ENCODE measurements at places on chromosomes 1 and 21.

- DNase-seq = no peak
Measured at GRCh38 chr1:65459397-65459768, 38.9 kb downstream of the LEPR start.

DNA sequence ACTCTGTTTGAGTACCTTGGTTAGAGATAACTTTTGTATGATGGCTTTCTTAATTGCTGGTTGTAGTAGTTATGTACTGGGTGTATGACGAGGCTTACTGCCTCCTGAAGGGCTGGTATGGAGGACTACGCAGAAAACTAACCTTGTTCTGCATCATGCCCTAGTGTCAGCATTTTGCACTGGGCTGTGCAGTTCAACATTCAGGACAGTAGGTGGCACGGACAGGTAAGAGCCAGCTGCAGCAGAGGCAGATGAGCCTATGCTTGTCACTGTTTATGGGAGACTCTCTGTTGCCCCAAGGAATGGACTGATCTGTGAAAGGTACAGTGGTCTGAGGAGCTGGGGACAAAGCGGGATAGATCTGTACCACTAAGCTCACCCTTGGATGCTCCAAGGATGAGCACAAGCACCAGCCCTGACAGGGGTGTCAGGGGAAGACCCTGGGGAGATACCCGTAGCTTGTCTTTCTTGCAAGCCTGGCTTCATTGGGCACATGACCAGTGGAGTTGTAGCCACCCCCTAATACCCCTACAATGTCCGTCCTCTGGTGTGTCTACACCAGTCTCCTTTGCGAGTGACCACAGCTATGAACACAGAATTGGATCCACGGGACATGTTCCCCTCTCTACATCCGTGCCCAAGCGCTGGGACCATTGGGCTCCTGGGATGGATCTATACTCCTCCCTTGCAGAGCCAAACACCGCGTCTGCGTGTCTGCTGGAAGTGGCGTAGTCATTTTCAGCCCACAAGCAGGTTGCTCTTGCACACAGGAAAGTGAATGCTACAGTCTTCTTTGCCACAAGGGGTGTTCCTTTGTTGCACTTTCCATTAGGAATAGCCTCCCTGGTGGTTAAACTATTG, 51.1 kb upstream of the CFHR3 start:
- DNase-seq = peak; percentile 10

DNA sequence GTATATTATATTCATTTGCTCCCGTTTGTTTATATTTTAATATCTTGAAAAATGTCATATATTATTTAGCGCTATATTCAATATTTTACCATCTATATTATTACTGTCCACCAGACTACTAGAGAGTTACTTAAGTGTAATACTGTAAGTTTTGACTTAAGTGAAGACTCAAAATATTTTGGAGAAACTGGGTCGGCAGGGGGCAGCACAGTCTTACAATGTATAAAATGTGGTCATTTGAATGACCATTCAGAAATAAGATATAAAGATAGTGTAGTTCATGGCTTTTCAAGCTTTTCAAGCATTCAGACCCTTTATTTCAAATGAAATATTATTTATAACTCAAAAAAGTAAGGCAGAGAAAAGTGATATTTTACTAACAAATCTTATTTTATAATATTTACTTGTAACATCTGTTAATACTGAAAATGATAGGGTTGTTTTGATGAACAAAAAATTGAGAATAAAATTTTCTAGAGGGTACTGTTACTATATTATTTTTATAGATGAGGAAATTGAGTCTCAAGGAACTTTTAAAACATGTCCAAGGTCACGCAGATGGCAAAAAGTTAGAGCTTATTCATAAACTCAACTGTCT, 89.0 kb upstream of the SERTAD4 start:
- no peak for DNase-seq

DNA sequence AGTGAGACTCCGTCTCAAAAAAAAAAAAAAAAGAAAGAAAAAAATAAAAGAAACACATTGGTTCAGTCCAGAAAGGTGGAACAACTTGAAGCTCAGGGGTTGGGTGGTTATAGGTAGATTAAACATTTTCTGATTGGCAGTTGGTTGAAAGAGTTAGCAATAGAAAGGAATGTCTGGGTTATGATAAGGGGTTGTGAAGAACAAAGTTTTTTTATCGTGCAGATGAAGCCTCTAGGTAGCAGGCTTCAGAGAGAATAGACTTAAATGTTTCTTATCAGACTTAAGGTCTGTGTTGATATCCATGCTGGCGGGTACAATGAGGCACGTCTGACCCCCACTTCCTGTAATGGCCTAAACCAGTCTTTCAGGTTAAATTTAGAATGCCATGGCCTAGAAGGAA, 45.0 kb upstream of the PDE9A start:
- no peak for DNase-seq

DNA sequence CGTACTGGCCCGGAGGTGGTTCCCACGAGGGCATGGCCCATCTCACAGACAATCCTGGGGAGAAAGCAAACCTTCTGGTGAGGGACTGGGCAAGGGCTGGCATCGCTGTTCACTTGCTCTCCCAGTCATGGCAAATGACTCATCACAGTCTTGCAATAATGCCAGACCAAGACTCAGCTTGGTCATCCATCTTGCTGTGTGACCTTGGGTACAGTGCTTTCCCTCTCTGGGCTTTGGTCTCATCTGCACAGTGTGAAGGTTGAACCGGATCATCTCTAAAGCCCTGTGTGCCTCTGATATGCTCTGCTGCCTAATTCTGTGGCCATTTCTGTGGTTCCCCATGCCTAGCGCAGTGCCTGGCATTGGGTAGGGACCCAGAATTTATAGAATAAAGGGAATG, 143.6 kb upstream of the CD34 start:
- DNase-seq = no peak

GRCh38 chr1:53501065-53502005, 42.1 kb downstream of the DMRTB1 start:
- DNase-seq = no peak

DNA sequence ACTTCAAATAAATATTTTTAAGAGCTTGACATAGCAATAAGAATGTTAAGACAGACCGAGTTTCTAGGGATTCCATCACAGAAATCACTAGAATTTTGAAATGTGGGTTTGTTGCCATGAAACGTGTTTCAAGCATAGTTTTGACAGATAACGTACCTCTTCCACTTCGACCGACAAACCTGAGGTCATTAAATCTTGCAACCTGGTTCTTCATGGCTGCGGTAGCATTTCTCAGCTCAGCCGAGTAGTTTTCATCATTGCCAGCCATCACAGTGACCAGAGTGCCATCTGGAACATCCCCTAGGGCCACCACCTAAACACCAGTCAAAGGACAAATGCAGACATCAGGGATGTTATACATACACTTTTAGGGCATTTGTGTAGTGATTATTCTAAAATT, 168.7 kb downstream of the RUNX1 start:
- DNase-seq = no peak

DNA sequence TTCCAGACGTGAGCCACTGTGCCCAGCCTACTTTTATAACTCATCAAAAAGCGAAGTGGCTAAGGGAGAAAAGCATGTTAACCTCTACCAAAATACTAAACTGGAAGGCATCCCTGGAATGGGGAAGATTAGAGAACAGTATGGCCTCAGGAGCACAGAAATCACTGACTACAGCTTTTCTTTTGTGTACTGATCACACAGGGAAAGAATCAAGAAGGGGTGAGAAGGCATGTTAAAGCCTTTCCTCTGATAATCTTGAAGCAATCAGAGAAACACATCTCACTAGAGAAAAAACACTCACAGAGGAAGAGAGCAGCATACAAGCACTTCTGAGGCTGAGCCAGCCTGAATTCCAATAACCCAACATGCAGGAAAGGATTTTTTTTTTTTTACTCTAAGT, 10.7 kb downstream of the PCAT6 start:
- no peak for DNase-seq

GRCh38 chr1:11214698-11215380, 25.7 kb downstream of the ANGPTL7 start:
- DNase-seq = no peak

DNA sequence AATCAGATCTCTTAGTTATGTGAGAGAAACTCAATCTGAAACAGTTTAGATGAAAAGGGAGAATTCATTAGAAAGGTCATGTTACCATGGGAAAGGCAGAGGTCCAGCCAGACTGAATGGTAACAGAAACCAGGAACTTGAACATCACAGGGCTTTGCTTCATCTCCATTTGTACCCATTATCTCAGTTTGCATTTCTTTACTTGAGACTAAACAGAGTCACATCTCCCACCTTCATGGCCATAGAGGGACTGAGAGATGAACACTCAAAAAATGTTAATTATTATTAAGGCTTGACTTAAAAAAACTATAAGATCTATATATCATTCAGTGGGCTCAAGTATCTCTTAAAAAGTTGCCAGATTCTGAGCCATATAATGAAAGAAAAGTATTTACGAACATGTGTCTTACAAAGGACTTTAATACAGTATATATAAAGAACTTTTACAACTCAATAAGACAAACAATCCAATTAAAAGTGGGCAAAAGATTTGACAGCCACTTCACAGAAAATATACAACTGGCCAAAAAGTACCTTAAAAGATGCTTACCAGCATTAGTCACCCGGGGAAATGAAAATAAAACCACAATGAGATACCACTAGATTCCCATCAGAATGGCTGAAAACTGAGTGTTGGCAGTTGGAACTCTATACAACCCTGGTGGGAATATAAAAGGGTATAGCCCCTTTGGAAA, 13.2 kb downstream of the KYAT3 start:
- DNase-seq = no peak

GRCh38 chr1:182615468-182616129, 11.4 kb upstream of the RGS16 start:
- no peak for DNase-seq

DNA sequence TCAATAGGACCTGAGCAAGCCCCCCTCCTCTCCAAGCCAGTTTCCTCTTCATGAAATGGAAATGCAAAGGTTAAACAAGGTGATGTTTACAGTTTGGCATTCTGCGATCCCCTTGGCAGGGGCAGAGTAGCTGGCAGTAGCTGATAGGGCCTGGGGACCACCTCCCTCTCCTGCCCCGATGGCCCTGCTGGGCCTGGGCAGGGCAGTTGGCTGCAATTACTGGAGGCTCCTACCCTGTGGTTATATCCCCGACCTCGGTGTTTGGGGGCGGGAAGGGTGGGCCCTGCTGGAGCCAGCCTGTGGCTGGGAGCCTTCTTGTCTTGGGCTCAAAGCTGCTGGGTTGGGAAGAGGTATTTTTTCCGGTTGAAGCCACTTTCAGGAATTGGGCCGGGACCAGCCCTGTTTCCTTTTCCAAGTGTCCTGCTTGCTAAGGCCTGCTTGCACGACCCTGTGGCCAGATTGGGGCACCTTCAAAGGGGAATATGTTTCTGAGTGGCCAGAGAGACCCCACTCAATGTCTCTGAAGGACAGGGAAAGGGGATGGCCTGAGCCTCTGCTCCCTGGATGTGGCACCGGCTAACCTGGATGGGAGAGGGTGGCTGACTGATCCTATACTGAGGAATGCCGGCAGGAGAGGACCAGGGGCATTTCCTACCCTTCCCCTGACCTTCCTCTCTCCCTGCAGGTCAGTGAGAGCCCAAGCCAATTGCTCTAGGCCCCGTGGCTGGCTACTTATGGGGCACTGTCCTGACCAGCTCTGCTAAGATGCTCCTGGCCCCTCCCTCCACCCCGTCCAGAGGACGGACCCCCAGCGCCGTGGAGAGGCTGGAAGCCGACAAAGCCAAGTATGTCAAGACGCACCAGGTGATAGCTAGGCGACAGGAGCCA, 1.9 kb downstream of the FAM110D start:
- no peak for DNase-seq

- no peak for DNase-seq
Measured at GRCh38 chr1:157073944-157074685, 25.5 kb downstream of the ETV3L start.

- DNase-seq = no peak
Measured at GRCh38 chr1:94698356-94698755, 121.8 kb upstream of the SLC44A3 start.

- DNase-seq = no peak
Measured at GRCh38 chr1:248786156-248786555, 30.6 kb upstream of the LYPD8 start.

GRCh38 chr1:5390504-5390903, 601.7 kb downstream of the NPHP4 start:
- DNase-seq = no peak

DNA sequence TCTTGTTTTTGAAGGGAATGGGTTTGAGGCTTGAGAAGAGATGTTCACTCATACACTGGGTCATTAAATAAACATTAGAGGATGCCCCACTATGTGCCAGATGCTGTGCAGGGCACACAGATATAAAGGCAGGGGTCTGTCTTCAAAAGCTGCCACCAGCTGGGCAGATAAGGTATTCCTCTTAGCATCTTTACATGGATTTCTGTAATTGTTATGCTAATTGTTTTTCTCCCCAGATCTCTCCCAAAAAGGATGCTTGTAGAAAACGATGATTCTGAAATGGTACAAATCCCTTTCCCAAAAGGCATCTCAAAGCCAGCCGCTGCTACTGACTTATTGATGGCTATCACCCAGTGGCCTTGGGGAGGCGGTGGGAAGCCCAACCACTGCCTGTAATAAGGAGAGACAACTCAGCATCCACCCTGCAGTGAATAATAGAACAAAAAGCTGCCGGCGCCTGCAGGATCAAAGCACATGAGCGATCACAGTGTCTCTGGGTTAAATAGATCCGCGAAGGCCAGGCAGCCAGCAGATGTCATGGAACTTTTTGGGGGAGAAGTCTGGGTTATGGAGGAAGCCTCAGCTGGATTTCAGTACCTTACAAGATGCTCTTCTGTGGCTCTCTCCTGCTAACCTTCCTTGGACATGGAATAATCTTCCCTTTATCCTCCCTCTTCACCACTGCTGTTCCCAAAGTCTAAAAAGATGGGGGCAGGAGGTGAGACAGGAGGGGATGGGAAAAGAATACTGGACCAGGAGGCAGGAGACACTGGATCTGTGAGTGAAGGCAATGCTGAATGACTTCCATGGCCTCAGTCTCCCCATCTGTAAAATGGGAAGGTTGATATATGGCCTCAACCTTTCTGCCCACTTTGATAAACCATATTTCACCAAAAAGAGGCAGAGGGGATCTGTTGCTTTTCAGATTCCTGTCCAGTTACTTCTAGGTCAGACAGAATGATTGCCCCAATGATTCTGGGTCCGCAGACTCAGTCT, 54.8 kb upstream of the CD34 start:
- DNase-seq = no peak

- DNase-seq = no peak
Measured at GRCh38 chr1:222546548-222547259, 1.2 kb downstream of the HHIPL2 start.

DNA sequence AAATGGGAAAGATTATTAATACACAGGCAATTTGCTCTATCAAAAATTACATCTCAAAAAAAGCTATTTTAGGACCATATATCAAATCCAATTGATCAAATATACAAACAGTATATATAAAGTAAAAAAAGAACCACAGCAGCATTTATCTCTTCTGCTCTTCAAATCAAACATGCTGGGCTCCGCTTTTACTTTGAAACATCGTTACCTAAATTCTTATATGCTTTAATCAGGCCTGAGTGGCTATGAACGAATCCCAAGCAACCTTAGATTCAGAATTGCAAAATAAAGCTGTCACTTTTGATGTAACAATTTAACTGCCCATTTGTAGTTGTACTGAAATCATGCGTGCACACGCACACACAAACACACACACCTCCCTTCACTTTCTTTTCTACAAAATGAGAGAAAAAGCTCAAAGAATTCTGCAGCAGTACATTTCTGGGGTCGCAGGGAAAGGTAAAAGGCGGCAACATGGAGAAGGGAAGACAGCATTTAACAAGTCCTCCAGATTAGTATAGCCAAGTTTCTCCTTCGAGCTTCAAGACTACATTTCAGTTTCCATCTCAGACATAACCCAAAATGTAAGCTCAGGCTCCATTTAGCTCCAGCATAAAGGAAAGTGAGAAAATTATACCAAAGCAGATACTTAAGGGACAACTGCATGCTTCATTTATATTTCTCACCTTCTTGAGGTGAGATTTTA, 92.2 kb upstream of the TTC39A start:
- no peak for DNase-seq

Data from activated T-helper 1 cell treated with Interleukin-2 at 50 U/mL for 16 hours (primary cell).